HCT116 (cell line): ENCODE measurements at places on chromosomes 5 and 9. TPM values are rescaled to one million over a fixed set of nuclear protein-coding genes. Genes with fewer than 3 reads are reported as not detected.

IFNB1 gene
- total RNA-seq: not detected

CFAP77 gene
- 0.98 TPM for total RNA-seq

GRCh38 chr5:10293907-10294662 lies 13.6 kb downstream of the CMBL start:
- no peak for DNase-seq

- DNase-seq: no peak
Observed at GRCh38 chr5:55219770-55220169, 7.3 kb downstream of the MCIDAS start.

GRCh38 chr5:17259630-17260257 lies 42.3 kb downstream of the BASP1 start:
- DNase-seq: no peak

PRDM12 gene
- 0.54 TPM for total RNA-seq
